Subcutaneous preadipocyte (primary cell): ENCODE measurements at places on chromosomes 2 and 18. TPM values are rescaled to one million over a fixed set of nuclear protein-coding genes. Genes with fewer than 3 reads are reported as not detected.

Gene ALPI
- not detected in 2 replicates for total RNA-seq

Gene SCN2A
- total RNA-seq, result under 0.01 and 0.20 TPM in 2 replicates

Gene PROKR1
- total RNA-seq, result under 0.01 TPM in 1 of 2 replicates, not detected in the other

Gene PLEKHM3
- total RNA-seq, result 10.3 and 13.7 TPM in 2 replicates

Gene SEMA4C
- 13.6 and 14.3 TPM in 2 replicates for total RNA-seq

Gene MEP1B
- total RNA-seq, result not detected in 2 replicates

Gene PDE1A
- total RNA-seq, result 0.39 and 4.0 TPM in 2 replicates

Gene SOX11
- total RNA-seq, result not detected in 2 replicates

Gene LHCGR
- total RNA-seq, result not detected in 2 replicates

Gene GALR1
- total RNA-seq, result under 0.01 TPM in 1 of 2 replicates, not detected in the other

Gene PARD6G
- 0.59 and 1.1 TPM in 2 replicates for total RNA-seq

Gene CRYBA2
- not detected in 2 replicates for total RNA-seq

Gene TNFRSF11A
- total RNA-seq, result under 0.01 and 0.39 TPM in 2 replicates

Gene RUFY4
- not detected in 2 replicates for total RNA-seq

Gene RAB6C
- total RNA-seq, result not detected in 2 replicates

Gene KIF1A
- not detected in 2 replicates for total RNA-seq

Gene HTR2B
- total RNA-seq, result 0.59 and 2.6 TPM in 2 replicates

Gene MEIS1
- total RNA-seq, result 15.8 and 17.6 TPM in 2 replicates
